ENCODE measurements at places on chromosomes 5 and 9.

GRCh38 chr9:15576350-15577050 is 23.7 kb downstream of the CCDC171 start:
- no peak for DNase-seq

DNA sequence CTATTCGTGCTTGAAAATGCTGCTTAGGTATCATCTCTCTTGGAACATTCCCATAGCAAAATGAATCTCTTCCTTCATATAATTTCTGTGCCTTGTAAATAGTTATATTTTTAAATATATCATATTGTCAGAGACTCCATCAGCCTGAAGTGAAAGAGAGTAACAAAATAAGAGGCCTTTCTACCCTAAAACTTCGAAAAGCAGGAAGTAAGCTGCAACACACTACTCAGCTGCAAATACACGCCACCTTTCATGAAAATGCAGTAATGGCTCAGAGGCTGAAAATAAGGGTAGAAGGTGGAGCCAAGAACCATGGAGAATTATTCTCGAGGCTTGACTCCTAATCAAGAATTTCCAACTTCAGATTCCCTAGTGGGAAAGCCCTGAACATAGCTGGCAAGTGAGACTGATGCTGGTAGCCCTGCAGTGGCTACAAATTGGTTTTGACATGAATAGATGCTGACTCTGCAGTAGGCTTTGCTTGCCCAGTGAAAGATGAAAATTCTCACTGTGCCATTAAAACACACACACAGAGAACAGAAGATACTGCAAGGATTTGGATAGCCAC is 30.2 kb upstream of the PTGER4 start:
- DNase-seq = no peak

DNA sequence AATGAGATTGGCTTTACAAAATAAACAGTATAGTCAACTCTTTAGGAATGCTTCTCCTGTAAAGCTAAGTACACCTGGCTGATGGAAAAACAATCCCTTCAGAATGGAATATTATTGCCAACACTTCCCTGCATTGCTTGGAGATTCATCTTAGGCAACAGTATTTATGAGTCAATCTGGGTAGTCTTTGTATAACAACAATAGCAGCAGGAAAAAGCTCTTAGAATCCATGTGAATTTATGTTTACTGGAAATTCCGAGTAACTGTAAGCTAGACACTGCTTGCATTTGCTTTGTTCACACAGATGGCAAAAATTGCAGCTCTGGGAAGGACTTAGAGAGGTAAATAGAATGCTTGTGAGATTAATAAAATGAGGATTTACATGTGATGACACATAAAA is 101.7 kb upstream of the NTRK2 start:
- no peak for DNase-seq

- no peak for DNase-seq
These were observed 46.1 kb upstream of the CER1 start for GRCh38 chr9:14768405-14769229.

Measured in stimulated activated CD8-positive, alpha-beta memory T cell treated with anti-CD3 and anti-CD28 coated beads, Interleukin-12 subunit alpha, Interleukin-12 subunit beta, amount 100 ng/mL, for 4 hours (primary cell).